ENCODE measurements at places on chromosomes 4 and X.

DNA sequence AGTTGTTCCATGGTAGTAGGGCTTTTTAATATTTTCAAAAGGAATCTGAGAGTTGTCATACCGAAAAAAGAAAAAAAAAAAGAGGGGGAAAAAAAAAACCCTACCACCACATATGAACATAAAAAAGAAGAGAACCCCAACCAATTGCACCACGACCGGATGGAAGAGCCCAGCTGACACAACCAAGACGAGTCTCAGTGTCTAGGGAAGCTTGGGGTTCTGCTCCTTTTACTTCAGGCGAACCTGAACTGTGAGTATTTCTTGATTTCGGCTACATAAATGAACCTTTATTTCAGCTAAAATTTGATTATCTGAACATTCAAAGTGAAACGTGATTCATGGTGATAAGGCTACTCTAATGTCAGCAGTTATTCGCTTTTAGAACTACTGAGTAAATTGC is at the start of gene GPR34:
Gene GPR34, plus strand, starts transcription at position 139 of the 400 bp plus-strand sequence. CDS start 6,661 bp downstream, outside the sequence.
- no peak for DNase-seq

DNA sequence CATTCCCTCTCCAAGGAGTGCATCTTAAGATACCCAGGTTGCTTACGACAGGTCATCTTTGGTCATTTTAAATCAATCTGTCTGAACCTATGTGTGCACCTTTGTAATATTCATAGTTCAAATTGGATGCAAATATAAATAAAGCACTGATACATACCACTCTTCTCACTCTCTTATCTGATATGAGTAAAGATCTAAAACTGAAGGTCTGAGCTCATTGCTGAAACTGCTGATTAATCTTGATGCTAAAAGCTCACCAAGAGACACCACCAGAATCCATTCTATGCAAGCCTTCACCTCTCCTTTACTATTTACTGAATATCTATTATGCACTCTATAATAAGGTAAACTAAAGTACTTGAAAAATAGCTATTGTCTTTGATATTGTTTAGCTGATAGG is 16.6 kb downstream of the HSD17B13 start:
- DNase-seq: no peak

DNA sequence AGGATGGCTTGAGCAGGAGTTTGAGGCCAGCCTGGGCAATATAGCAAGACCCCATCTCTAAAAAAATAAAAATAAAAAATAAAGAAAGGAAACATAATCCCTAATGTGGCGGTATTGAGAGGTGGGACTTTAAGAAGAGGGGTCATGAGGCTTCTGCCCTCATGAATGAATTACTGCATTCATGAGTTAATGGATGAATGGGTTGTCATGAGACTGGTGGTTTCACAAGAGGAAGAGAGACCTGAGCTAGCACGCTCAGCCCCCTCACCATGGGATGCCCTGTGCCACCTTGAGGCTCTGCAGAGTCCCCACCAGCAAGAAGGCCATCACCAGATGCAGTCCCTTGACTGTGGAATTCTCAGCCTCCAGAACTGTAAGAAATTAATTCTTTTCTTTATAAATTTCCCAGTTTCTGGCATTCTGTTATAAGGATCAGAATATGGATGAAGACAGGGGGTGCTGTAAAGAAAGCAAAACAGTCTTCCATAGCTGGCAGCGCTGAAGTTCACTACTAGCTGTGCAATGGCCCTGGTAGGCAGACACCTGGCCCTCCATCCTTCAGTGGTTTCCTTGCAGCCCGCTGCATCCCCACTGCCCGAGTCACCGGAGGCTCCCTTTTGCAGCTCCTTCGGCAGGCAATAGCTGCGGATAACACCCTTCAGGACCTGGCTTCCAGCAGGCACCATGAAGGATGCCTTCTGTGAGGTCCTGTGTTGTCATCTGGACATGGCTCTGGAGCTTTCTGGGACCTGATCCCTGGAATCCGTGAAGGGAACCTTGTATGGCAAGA is 44.8 kb upstream of the NSG1 start:
- DNase-seq: no peak

DNA sequence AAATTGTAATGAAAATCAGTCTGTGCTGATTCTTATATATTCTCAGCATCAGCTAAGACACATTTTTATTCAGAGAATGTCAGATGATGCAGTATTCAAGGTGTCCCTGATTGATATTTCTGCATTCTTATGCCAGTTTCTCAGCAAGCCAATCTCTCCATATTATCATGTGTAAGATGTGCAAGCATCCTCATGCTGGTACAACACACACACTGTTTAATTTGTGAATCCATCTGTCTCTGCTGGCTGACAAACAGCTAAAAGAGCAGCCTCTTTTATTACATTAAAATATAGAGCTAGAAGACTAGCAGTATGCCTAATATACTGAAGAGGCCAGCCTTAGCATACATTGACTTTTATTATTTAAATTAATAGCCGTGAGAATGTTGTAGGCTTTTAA is 502.9 kb upstream of the GNPDA2 start:
- DNase-seq: no peak

DNA sequence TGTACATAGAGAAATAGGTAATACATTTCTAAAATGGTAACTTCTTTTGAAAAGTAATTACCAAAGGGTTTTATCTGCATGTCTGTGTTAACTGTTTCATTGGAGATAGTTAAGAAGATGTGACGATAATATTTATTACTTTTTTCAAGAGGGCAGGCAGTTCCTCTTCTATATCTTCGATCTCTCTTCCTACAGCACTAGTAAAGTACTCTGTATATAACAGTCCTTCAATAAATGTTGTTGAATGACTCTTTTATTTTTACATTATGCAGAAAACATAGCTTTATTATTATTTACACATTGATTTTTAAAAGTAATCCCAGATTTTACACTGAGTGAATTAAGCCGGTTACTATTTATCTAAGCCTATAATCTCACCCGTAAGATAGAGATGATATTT is 51.8 kb downstream of the TMPRSS11E start:
- DNase-seq: no peak

DNA sequence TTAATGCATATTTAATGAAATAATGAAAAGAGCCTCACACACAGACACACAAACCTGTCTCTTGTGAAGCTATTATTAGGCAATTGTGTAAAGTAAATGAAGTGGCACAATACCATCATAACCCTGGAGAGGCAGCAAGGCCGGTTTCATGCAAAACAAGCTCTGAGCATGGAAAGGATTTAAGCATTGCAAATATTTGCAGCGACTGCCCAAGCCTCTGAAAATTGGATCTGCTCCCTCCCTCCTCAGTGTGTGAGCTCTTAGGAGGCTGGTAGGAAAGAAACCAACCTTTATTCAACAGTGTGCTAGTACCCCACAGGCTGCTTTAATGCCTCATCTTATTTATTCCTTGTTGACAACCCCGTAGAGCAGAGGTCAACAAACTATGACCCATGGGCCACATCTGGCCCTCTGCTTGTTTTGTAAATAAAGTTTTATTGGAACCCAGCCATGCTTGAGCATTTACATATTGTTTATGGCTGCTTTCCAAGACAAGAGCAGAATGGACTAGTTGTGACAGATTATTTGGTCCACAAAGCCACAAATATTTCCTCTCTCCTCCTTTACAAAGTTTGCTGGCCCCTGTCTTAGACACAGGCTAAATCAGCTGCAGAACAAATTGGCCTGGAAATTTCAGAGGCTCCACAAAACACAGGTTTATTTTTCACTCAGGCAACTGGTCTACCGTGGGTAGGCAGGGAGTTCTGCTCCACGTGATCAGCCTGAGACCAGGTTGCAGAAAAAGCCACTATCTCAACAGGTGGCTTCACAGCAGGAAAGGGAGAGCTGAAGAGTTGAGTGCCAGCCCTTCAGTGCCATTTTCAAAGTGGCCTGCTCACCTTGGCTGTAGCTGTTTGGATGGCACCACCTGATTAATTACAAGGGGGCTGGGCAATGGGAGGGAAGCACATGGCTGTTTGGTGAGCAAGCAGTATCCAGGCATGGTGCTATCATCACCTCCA is 16.8 kb downstream of the RS1 start:
- DNase-seq: no peak

DNA sequence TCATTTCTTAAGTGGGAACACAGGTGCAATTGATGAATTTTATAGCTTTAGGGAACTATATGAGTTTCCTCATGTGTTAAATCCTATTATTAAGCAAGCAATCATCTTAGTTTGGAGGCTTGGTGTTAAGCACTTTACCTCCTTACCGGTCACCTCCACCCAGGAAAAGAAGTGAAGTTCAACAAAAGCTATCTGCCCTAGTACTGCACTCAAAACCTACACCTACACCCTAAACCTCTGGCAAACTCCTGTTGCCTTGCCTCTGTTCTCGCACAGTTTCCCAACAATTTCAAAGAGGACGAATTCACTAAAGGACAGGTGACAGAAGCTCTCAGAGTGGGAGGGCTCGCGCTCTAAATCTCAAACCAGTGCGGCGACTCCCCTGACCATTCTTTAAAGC is 85.7 kb upstream of the TENT5D start:
- DNase-seq: no peak

GRCh38 chrX:152926923-152927322 is 29.1 kb downstream of the ZNF185 start:
- no peak for DNase-seq

- DNase-seq: no peak
Measured at GRCh38 chr4:121900132-121900983, 30.1 kb upstream of the BBS7 start.

- DNase-seq: no peak
Measured at GRCh38 chr4:42610941-42611340, 46.0 kb downstream of the ATP8A1 start.

DNA sequence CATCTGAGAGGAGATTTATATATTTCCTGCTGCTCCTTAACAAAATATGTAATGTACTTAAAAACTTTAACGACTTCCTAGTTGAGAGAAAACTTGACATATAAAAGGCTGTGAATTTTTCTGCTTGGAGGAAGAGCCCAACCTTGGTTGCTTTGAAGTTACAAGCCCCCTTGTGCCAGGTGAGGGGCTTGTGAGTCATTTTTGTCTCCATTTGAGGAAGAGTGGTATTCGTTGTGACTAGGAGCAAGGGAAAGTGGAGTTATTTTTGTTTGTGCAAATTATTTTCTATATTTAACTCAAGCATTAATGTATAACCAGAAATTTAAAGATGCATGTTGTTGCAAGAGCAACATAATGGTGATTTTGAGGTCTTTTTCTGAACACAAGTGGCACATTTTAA is 99.0 kb upstream of the DDX3X start:
- no peak for DNase-seq

Data from stimulated activated CD8-positive, alpha-beta memory T cell treated with anti-CD3 and anti-CD28 coated beads, Interleukin-7, amount 100 ng/mL, for 1 hour (primary cell).